Adrenal gland (tissue), 19 donors: ENCODE measurements at places on chromosomes 3 and 15. TPM values are rescaled to one million over a fixed set of nuclear protein-coding genes. Genes with fewer than 3 reads are reported as not detected.

GRCh38 chr3:52246728-52247408 lies 1.3 kb downstream of the PPM1M start:
- H3K4me1 ChIP-seq: peaks cover 7% of the 10 kb centered on the region
- DNase-seq: peak; percentile 52
- no peak overlapping the region for H3K4me3 ChIP-seq
- H3K27ac ChIP-seq: no peak overlapping the region
- peaks cover 25% of the 10 kb centered on the region for H3K36me3 ChIP-seq

GRCh38 chr3:130950641-130951040 lies 56.8 kb downstream of the ATP2C1 start:
- no peak overlapping the region for H3K27ac ChIP-seq
- no peaks in the 10 kb centered on the region for H3K27me3 ChIP-seq
- no peaks in the 10 kb centered on the region for H3K4me1 ChIP-seq
- no peak for DNase-seq

DNA sequence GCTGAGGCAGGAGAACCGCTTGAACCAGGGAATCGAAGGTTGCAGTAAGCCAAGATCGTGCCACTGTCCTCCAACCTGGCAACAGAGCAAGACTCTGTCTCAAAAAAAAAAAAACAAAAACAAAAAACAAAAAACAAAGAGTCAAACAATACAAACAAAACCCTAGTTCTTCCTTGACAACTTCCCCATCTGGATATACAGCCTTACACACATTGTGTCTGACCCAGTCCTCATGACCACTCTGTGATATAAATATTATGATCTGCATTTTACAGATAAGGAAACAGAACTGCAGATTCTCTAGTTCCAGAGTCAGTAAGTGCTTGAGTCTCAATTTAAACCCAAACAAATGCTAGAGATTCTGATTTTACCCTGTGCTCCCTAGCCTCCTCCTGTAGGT lies 4.8 kb upstream of the ESYT3 start:
- peaks cover 8% of the 10 kb centered on the region for H3K4me1 ChIP-seq
- no peak overlapping the region for H3K27ac ChIP-seq
- no peak for DNase-seq
- peaks cover 9% of the 10 kb centered on the region for H3K27me3 ChIP-seq

DNA sequence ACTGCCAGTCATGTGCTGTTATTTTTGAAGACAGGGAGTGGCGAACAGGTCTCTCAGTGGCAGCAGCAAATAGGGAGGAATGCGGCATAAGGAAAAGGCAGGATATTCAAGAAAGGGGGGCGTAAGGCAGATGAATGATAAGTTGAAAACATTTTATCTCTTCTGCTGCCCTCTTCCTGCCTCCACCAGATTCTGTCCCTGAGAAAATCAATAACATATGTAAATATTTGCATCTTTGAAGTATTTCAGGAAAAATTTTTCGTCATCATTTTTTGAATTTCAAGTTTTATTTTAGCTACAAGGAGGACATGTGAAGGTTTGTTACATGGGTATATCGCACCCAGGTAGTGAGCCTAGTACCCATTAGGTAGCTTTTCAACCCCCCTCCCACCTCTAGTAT lies 616.7 kb downstream of the MCTP2 start:
- H3K4me1 ChIP-seq: no peaks in the 10 kb centered on the region
- no peak overlapping the region for H3K4me3 ChIP-seq
- no peak overlapping the region for H3K27ac ChIP-seq
- no peaks in the 10 kb centered on the region for H3K36me3 ChIP-seq
- DNase-seq: no peak

GRCh38 chr3:32842987-32843386 lies 25.2 kb downstream of the TRIM71 start:
- no peak overlapping the region for H3K27ac ChIP-seq
- H3K4me3 ChIP-seq: no peak overlapping the region
- no peak for DNase-seq
- peaks cover 4% of the 10 kb centered on the region for H3K27me3 ChIP-seq

GRCh38 chr3:5754602-5755001 lies 567.1 kb downstream of the EDEM1 start:
- H3K4me1 ChIP-seq: no peaks in the 10 kb centered on the region
- no peak overlapping the region for H3K4me3 ChIP-seq
- H3K27ac ChIP-seq: no peak overlapping the region

GRCh38 chr3:58526515-58526957 lies 10.5 kb downstream of the ACOX2 start:
- no peak overlapping the region for H3K27ac ChIP-seq
- H3K36me3 ChIP-seq: peaks cover 34% of the 10 kb centered on the region
- H3K4me1 ChIP-seq: peaks cover 4% of the 10 kb centered on the region
- no peaks in the 10 kb centered on the region for H3K27me3 ChIP-seq
- DNase-seq: no peak
- H3K4me3 ChIP-seq: no peak overlapping the region

GRCh38 chr3:76820481-76820880 lies 219.4 kb upstream of the ROBO2 start:
- no peak overlapping the region for H3K4me3 ChIP-seq
- no peaks in the 10 kb centered on the region for H3K27me3 ChIP-seq
- DNase-seq: no peak
- H3K4me1 ChIP-seq: no peaks in the 10 kb centered on the region
- H3K27ac ChIP-seq: no peak overlapping the region

GRCh38 chr3:12230877-12231276 lies 58.0 kb upstream of the PPARG start:
- no peaks in the 10 kb centered on the region for H3K27me3 ChIP-seq
- peaks cover 7% of the 10 kb centered on the region for H3K4me1 ChIP-seq
- DNase-seq: no peak
- no peak overlapping the region for H3K4me3 ChIP-seq

DNA sequence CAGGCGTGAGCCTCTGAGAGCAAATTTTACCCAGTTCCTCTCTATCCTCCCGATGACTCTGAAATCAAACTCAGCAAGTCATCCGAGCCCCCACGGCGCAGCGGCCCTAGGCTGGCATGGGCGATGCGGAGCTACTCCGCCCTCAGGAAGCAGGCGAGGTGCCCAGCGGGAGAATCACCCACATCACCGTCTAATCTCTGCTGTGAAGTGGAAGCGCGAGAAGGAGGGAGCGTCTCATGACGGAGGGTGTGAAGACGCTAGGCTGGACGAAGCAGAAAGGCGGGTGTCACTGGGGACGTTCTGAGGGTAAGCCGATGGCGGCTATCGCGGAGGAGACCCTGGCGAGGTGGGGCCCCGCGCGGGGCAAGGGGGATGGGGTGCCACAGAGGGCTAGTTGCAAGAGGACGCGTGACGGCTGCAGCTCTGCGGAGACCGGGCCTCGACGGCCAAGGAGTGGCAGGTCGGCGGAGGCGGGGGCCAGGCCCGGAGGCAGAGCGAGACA lies 9.1 kb upstream of the GNAI2 start:
- H3K4me3 ChIP-seq: no peak overlapping the region
- no peaks in the 10 kb centered on the region for H3K36me3 ChIP-seq
- peak; percentile 71 for DNase-seq
- no peaks in the 10 kb centered on the region for H3K27me3 ChIP-seq

- no peak overlapping the region for H3K27ac ChIP-seq
- H3K4me1 ChIP-seq: no peaks in the 10 kb centered on the region
- H3K27me3 ChIP-seq: no peaks in the 10 kb centered on the region
These were observed 57.7 kb downstream of the GASK1A start for GRCh38 chr3:43036621-43037423.

GRCh38 chr3:153305189-153305588 lies 143.2 kb downstream of the RAP2B start:
- H3K4me1 ChIP-seq: no peaks in the 10 kb centered on the region
- no peak overlapping the region for H3K4me3 ChIP-seq
- H3K27ac ChIP-seq: no peak overlapping the region
- no peak for DNase-seq
- no peaks in the 10 kb centered on the region for H3K36me3 ChIP-seq
- no peaks in the 10 kb centered on the region for H3K27me3 ChIP-seq

DNA sequence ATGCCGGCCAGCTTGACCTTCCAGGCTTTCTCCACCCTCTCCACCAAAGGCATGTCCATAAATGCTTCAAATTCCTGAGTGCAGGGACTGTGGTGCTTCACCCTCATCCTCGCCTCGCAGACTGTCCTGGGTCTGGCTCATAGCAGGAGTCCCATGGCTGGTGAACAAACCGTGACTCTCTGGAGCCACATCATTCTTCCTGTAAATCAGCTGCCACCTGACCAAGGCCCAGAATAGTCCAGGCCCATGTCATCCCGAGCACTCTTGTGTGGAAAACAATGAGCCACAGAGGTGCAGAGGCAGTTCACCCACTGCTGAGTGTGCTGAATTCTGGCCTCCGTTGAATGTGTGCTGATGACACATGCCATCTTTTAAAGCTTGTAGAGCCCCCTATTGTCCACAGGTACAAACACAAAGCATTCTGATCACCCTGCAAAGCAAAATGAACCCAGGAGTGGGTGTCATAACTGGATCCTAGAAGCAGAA lies 68.6 kb downstream of the ABHD5 start:
- no peaks in the 10 kb centered on the region for H3K27me3 ChIP-seq
- no peak for DNase-seq
- no peaks in the 10 kb centered on the region for H3K36me3 ChIP-seq
- no peak overlapping the region for H3K27ac ChIP-seq
- H3K4me3 ChIP-seq: no peak overlapping the region
- H3K4me1 ChIP-seq: no peaks in the 10 kb centered on the region

GRCh38 chr3:62938583-62938982 lies 63.4 kb upstream of the CADPS start:
- H3K4me1 ChIP-seq: no peaks in the 10 kb centered on the region
- no peak overlapping the region for H3K4me3 ChIP-seq
- H3K36me3 ChIP-seq: no peaks in the 10 kb centered on the region
- H3K27ac ChIP-seq: no peak overlapping the region
- DNase-seq: no peak

- H3K36me3 ChIP-seq: no peaks in the 10 kb centered on the region
- no peaks in the 10 kb centered on the region for H3K27me3 ChIP-seq
- peak within 1 kb of the TSS; percentile 94 for H3K27ac ChIP-seq
- H3K4me3 ChIP-seq: peak within 1 kb of the TSS; percentile 34
- peak; percentile 51 for DNase-seq
These were observed at the start of gene UTS2B for GRCh38 chr3:191329654-191330529. Gene UTS2B (minus strand): TSS chr3:191330526. CDS start chr3:191282189, 48,337 bp downstream.

DNA sequence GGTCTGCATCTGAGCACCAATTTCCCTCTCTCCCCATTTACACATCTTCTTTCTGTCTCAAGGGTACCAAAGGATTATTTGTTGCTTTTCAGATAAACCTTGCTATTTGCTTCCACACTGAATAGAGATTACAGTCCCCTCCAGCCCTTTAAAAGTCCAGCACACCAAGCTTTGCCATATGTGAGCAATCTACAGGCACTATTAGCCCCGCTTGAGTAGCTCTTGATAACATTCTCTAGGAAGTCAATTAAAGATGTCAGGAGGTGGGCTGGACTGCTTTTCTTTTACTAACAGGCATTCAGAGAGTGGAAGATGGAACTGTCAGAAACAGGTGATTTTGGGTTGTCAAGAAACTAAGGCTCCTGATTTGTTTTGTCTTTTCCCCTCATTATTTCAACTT lies 417.0 kb downstream of the ROBO2 start:
- H3K27me3 ChIP-seq: no peaks in the 10 kb centered on the region
- no peaks in the 10 kb centered on the region for H3K4me1 ChIP-seq
- H3K4me3 ChIP-seq: no peak overlapping the region
- no peak overlapping the region for H3K27ac ChIP-seq

DNA sequence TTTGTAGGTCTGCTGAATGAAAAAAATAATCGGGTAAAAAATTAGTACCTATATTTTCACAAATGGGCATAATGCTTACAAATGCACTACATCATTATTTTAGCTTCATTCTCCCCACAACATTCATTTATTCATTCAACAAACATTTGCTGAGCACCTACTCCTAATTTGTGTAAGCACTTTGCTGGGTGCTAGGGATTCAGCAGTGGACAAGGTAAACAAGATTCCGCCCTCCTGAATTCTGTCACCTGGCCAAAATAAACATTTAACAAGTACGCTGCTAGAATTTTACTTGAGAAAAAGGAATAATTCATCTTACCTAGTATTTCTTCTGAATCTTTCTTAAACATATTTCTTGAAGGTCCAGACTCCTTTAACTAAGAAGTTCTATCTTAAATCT lies 72.1 kb downstream of the TIGIT start:
- peaks cover 52% of the 10 kb centered on the region for H3K4me1 ChIP-seq
- no peaks in the 10 kb centered on the region for H3K36me3 ChIP-seq
- no peak overlapping the region for H3K4me3 ChIP-seq
- H3K27ac ChIP-seq: no peak overlapping the region

GRCh38 chr3:147655236-147655635 lies 246.1 kb downstream of the ZIC1 start:
- DNase-seq: no peak
- no peak overlapping the region for H3K27ac ChIP-seq
- H3K4me3 ChIP-seq: no peak overlapping the region
- H3K4me1 ChIP-seq: no peaks in the 10 kb centered on the region
- no peaks in the 10 kb centered on the region for H3K27me3 ChIP-seq

The PPP1R14D gene
- polyA plus RNA-seq: not detected

The RLBP1 gene
- 0.16 TPM for polyA plus RNA-seq
